ENCODE measurements at places on chromosomes 6 and 20.

GRCh38 chr20:33532753-33533459 is 43.0 kb downstream of the CBFA2T2 start:
- H3K27me3 ChIP-seq: peaks cover 4% of the 10 kb centered on the region
- peaks cover 8% of the 10 kb centered on the region for H3K36me3 ChIP-seq
- no peak overlapping the region for H3K4me3 ChIP-seq
- peaks cover 4% of the 10 kb centered on the region for H3K4me1 ChIP-seq

GRCh38 chr6:156191895-156192294 is 585.3 kb upstream of the ARID1B start:
- H3K27ac ChIP-seq: no peak overlapping the region
- no peak for DNase-seq
- H3K4me1 ChIP-seq: no peaks in the 10 kb centered on the region
- H3K27me3 ChIP-seq: no peaks in the 10 kb centered on the region
- H3K36me3 ChIP-seq: peaks cover 4% of the 10 kb centered on the region

GRCh38 chr6:33868141-33868540 is 64.3 kb upstream of the MLN start:
- H3K4me1 ChIP-seq: no peaks in the 10 kb centered on the region
- peaks cover 4% of the 10 kb centered on the region for H3K36me3 ChIP-seq
- H3K4me3 ChIP-seq: no peak overlapping the region
- peaks cover 8% of the 10 kb centered on the region for H3K27me3 ChIP-seq
- no peak overlapping the region for H3K27ac ChIP-seq

DNA sequence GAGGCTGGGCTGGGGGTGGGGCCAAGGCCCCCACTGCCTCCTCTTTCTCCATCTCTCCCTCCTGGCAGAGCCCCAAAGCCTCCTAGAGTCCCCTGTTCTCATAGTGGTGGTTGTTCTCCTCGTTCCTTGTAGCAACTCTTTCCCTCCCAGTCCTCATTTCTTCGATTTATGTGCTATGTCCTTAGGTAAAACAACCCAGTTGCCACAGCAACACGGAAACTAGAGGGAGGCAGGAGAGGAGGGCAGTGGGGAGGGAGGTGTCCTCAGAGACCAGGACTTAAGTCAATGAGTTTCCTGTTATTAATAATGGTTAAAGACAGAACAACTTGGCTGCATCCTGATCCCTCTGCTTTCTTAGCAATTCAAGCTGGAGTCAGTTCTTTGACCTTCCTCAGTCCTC is 161.0 kb downstream of the INSM1 start:
- H3K27me3 ChIP-seq: peaks cover 4% of the 10 kb centered on the region
- H3K4me1 ChIP-seq: peaks cover 2% of the 10 kb centered on the region
- H3K36me3 ChIP-seq: peaks cover 5% of the 10 kb centered on the region
- no peak overlapping the region for H3K27ac ChIP-seq
- no peak overlapping the region for H3K4me3 ChIP-seq

GRCh38 chr6:150273457-150274309 is 95.1 kb upstream of the IYD start:
- no peak overlapping the region for H3K27ac ChIP-seq
- no peaks in the 10 kb centered on the region for H3K27me3 ChIP-seq
- H3K36me3 ChIP-seq: no peaks in the 10 kb centered on the region
- no peak overlapping the region for H3K4me3 ChIP-seq
- peaks cover 8% of the 10 kb centered on the region for H3K4me1 ChIP-seq

DNA sequence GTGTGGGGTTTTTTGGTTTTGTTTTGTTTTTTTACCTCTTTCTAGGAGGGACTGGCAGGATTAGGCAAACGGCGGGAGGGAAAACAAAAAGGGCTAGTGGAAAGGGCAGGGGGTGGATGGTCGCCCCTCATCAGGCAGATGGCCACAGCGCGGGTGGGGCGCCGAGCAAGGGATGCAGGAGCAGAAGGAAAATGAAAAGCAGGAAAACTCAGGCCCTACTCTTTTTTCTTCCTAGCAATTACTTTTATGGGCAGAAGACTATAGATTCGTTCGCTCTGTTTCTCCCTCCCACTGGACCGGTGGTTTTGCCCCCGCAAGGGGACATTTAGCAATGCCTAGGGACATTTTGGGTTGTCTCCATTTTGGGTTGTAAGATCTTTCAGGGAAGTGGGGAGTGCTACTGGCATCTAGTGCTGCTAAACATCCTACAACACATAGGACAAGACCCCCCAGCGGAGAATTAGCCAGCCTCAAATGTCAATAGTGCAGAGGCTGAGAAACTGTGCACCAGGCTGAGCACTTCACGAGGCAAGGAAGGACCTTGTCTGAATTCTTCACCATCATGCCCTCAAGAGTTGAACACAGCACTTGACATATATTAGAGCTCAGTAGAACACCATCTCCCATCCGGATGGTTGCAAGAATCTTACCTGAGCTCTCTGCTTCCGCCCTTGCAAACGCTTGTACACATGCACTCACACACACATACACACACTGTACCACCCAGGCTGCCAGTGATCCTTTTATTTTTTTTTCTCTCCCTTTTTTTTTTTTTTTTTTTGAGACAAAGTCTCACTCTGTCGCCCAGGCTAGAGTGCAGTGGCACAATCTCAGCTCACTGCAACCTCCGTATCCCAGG is 4.8 kb upstream of the ZMYND8 start:
- H3K4me3 ChIP-seq: no peak overlapping the region
- no peak for DNase-seq
- H3K36me3 ChIP-seq: no peaks in the 10 kb centered on the region
- H3K27me3 ChIP-seq: peaks cover 17% of the 10 kb centered on the region
- peaks cover 61% of the 10 kb centered on the region for H3K4me1 ChIP-seq

DNA sequence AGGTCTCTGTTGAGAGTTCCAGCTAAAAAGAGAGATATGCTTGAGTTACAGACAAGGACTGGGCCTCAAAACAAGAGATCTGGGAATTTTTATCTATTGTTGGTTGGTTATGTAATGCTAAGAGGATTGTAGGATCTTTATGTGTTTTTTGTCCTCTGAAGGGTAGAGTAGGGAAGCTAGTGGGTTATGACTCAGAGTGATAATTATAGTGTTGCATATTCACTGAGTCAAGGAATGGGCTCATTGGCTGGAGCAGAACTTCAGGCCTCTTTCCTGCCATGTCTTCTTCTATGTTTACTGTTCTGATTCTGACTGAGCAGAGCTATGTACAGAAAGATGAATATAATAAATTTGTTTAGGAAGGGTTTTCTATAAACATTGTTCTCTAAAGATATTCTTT is 66.1 kb upstream of the NOX3 start:
- H3K4me1 ChIP-seq: no peaks in the 10 kb centered on the region
- H3K27me3 ChIP-seq: peaks cover 2% of the 10 kb centered on the region
- no peak overlapping the region for H3K27ac ChIP-seq
- no peak for DNase-seq
- H3K36me3 ChIP-seq: no peaks in the 10 kb centered on the region
- no peak overlapping the region for H3K4me3 ChIP-seq

DNA sequence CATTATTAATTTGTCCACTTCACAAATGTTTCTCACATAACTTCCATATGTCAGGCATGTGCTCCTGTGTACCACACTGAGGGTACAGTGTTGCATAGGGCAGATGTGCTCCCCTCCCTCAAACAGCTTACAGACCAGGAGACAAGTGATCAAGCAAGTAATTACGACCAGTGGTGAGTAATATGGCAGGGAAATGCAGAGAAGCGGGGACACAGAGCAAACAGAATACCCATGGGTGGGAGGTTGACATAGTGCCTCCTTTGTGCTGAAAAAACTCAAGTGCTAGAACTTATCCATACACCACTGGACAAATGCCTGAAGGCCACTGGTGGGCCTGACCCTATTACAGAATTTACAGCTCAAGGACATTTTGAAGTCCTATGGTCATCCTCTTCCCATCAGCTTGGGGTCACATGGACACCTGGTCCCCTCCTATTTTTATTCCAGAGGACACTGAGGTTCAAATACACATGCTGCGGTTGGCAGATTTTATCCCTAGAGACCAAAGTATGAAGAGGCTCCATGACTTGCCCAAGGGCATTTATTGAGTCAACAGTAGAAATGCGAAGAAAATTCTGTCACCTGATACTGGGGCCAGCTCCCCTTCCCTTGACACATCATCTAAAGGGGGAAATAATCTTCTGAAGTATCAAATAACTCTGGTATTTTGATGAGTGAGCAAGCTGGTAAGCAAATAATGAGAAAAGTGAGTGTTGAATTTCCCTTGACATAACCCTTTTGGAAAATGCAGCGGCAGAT is 116.6 kb downstream of the QRSL1 start:
- H3K36me3 ChIP-seq: peaks cover 4% of the 10 kb centered on the region
- no peaks in the 10 kb centered on the region for H3K27me3 ChIP-seq
- no peak overlapping the region for H3K27ac ChIP-seq
- no peak for DNase-seq

GRCh38 chr20:53445321-53445731 is 148.3 kb downstream of the ZNF217 start:
- peaks cover 2% of the 10 kb centered on the region for H3K27me3 ChIP-seq
- no peaks in the 10 kb centered on the region for H3K4me1 ChIP-seq
- H3K4me3 ChIP-seq: no peak overlapping the region
- H3K27ac ChIP-seq: no peak overlapping the region
- no peaks in the 10 kb centered on the region for H3K36me3 ChIP-seq

DNA sequence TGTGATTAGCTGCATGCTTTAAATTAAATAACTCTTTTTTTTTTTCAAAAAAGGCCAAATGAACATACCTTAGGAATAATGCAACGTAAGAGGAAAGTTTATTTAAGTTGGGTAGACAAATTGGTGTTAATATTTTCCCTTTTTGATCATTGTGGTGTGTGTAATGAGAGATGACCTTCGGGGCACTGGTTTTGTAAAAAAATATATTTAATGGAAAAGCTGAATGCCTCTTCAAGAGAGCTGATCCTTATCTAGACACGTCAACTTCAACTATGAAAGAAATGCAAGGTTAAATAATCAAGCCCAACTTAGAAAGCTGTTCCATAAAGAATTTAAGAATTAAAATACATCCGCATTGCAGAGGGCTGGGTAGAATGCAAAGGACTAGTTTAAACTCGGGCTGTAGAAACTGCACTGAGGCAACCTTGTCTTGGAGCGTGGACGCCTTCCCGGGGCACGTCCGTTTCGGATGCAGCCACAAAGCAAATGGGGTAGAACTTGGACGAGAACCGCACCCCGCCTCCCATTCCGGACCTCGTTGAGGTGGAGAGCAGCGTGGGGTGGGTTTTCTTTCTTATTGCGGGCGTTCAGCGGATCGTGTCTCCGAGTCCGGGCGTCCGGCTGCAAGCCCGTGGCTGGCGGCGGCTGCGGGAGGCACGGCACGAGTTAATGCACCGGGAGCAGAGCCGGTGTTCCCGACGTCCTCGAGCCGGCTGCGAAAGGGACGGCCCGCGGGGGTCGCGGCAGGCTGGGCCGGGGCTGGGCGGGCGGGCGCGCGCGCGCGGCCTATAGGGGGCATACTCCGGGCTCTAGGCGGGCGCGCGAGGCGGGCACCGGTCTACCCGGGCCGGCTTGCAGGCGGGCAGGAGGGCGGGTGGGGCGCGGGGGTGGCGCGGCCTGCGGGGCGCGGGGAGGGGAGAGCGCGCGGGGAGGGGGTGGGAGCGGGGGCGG is 1.9 kb downstream of the JARID2 start:
- DNase-seq: peak; percentile 62
- peaks cover 13% of the 10 kb centered on the region for H3K36me3 ChIP-seq
- peaks cover 7% of the 10 kb centered on the region for H3K27me3 ChIP-seq
- H3K4me1 ChIP-seq: peaks cover 54% of the 10 kb centered on the region
- peak overlapping the region; percentile 100 for H3K4me3 ChIP-seq
- peak overlapping the region; percentile 92 for H3K27ac ChIP-seq

GRCh38 chr6:139627091-139627490 is 252.6 kb upstream of the CITED2 start:
- peaks cover 18% of the 10 kb centered on the region for H3K4me1 ChIP-seq
- no peak overlapping the region for H3K27ac ChIP-seq
- no peak for DNase-seq

- no peak overlapping the region for H3K4me3 ChIP-seq
- H3K4me1 ChIP-seq: peaks cover 34% of the 10 kb centered on the region
- no peak overlapping the region for H3K27ac ChIP-seq
- no peaks in the 10 kb centered on the region for H3K27me3 ChIP-seq
- no peak for DNase-seq
- peaks cover 4% of the 10 kb centered on the region for H3K36me3 ChIP-seq
Observed at GRCh38 chr6:16136091-16136490, 7.2 kb downstream of the MYLIP start.

- H3K4me1 ChIP-seq: no peaks in the 10 kb centered on the region
- no peak for DNase-seq
- no peak overlapping the region for H3K27ac ChIP-seq
Observed at GRCh38 chr20:54043076-54043967, 27.1 kb downstream of the BCAS1 start.

- H3K27ac ChIP-seq: no peak overlapping the region
- no peaks in the 10 kb centered on the region for H3K36me3 ChIP-seq
- H3K27me3 ChIP-seq: no peaks in the 10 kb centered on the region
- no peak for DNase-seq
- no peaks in the 10 kb centered on the region for H3K4me1 ChIP-seq
Observed at GRCh38 chr6:68958327-68958726, 323.2 kb downstream of the ADGRB3 start.

- H3K27me3 ChIP-seq: no peaks in the 10 kb centered on the region
- DNase-seq: no peak
- peaks cover 29% of the 10 kb centered on the region for H3K4me1 ChIP-seq
- H3K36me3 ChIP-seq: no peaks in the 10 kb centered on the region
- no peak overlapping the region for H3K27ac ChIP-seq
- H3K4me3 ChIP-seq: no peak overlapping the region
Observed at GRCh38 chr6:163706500-163707087, 292.1 kb downstream of the QKI start.
